SIG-M5 (cell line): ENCODE measurements at places on chromosomes 16 and 17.

GRCh38 chr17:73533781-73534180, 110.5 kb downstream of the SDK2 start:
- no peak for DNase-seq

DNA sequence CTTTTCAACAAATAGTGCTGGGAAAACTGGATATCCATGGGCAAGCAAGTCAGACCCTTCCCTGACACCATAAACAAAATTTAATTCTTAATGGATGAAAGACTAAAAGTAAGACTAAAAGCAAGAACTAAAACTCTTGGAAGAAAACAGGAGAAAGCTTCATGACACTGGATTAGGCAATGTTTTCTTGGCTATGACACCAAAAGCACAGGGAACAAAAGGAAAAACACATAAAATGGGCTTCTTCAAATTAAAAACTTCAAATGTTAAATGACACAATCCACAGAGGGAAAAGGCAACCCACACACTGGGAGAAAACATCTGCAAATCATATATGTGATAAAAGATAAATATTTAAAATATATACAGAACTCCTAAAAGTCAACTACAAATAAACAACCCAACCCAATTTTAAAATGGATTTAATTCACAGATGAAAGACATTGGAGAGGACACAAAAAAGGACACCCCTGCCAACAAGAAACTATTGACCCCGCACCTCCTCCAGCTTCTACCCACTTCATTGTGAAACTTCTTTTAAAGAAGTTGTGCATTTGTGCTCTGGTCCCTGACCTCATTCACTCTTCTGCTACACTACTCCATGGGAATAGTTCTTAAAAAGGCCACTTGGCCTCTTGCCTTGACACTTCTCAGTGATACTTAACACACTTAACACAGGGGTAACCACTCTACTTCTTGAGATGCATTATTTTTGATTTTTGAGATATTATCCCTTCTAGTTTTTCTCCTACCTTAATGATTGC, 80.3 kb downstream of the TRIM37 start:
- DNase-seq = no peak

- no peak for DNase-seq
Observed at GRCh38 chr17:47730681-47731080, 2.4 kb upstream of the TBX21 start.

DNA sequence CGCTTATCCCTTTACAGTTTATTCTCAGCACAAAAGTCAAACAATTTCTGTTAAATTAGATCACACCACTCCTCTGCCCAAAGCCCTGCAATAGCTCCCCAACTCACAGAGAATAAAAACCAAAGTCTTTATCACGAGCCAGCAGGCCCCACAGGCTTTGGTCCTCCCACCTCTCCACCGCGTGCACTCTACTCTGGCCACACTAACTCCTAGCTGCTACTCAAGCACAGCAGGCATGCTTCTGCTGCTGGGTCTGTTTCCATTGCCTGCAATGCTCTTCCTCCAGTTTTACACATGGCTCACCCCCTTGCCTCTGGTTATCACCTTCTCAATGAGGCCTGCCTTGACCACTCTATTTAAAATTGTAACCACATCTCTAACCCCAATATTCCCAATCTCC, 27.6 kb downstream of the HELZ start:
- DNase-seq = no peak

DNA sequence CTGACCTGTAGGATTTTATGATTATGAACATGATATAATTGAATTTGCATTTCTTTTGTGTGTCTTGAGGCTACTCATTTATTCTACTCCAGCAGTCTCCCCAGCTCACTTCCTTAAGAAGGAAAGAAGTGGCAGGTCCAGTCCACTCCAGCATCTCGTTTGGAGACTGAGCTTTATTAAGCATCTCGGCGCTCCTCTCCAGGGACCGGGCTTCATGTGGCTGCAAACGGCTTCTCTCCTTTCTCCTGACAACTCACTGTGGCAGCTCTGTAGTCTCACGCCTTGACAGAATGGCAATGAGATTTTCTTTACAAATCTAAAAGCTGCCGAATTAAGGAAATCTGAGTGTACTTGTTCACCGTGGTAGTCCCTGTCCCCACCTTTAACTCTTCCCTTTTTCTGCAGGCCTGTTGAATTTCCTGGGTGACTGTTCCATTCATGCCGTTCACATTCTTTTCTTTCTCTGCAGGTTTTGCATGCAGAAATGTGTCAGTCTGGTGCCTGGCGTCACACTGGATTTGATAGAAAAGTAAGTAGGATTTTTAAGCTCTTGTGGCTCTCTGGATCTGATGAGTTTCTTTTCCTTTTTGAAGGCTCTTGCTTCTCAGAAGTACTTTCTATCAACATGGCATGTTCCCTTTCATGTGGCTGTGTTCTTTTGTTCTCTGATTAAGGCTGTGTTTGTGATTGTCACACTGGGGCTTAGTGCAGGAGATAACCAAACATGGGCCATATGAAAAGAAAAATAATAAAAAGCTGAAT, 200.5 kb upstream of the CHMP6 start:
- DNase-seq = no peak
